Naive B cell (primary cell): ENCODE measurements at places on chromosomes 11 and 22. TPM values are rescaled to one million over a fixed set of nuclear protein-coding genes. Genes with fewer than 3 reads are reported as not detected.
A peak's percentile ranks its signal among the peaks of the same experiment; 100 is the strongest.

PACS1 gene
- 63.1 TPM for polyA plus RNA-seq

MAPK8IP1 gene
- 0.12 TPM for polyA plus RNA-seq

NRIP3 gene
- 0.54 TPM for polyA plus RNA-seq

DNA sequence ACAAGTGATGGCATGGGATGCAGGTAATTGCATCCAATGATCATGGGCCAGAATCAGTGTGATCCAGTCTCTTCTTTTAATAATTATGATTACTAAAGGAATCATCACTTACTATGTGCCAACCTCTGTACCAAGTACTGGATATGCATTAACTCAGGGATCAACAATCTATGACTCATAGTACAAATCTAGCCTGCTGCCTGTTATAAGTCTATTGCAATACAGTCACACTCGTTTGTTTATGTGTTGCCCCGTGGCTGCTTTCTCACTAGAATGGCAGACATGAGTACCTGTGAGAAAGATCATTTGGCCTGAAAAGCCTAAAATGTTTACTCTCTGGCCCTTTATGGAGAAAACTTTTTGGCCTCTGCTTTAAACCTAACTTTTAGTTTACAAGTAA lies 45.0 kb downstream of the OR6Q1 start:
- DNase-seq = no peak

DNA sequence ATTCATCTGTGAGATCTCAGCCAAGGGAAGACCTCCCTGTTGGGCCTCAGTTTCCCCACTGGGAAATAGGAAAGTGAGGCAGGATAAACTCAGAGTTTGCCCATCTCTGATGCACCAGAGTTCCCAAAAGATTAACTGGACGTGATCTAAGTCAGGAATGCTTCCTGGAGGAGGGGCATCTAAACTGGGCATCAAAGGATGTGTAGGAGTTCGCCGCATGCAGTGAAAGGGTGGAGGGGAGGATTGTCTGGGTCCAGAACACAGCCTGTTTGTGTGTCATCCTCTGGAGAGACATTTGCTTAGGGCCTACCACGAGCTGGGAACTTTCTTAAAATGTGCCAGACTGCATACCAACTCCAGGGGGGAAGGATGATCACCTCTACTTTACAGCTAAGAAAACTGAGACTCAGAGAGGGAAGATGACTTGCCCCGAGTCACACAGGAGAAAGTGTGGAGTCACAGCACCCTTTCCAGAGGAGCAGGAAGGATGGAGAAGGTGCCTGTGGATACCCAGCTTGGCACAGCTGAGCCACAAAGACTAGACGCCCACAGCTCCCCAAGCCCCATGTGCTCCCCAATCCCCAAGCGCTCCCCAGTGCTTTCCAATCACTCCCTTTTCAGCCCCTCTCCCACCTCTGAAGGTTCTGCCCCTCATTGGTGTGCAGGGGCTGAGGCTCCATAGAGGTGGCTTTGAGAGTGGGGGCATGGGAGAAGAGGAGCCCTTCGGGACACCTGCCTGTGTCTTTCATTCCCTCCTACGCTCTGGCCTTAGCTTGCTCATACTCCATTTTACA lies 50.1 kb downstream of the MN1 start:
- DNase-seq = no peak

- DNase-seq = peak; percentile 30
These were observed 4.5 kb downstream of the GAS2L1 start for GRCh38 chr22:29310863-29311339.

DNA sequence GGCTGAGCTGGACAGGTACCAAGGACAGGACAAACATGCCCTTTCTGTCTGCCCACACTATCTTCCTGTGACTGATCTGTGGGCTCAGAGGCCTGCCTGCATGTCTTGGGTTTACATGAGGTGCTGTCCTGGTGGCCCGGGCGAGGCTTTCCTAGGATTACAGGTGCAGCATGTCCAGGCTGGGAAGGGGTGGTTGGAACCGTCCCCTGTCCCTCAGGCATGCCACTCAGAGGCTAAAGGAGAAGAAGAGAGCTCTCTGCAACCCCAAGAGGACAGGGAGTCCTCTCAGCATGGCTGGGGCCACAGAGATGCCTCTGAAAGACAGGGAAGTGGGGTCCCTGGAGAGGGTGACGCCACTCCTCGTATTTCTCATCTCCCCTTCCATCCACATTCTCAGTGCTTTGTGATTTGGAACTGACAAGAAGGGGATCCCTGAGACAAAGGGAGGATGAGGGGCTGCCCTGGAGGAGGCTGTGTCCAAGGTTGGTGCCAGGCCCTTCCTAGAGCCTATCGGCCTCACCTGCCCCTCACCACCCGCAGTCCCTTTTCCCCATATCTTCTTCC lies 64.6 kb upstream of the LMO1 start:
- no peak for DNase-seq

GRCh38 chr11:85276332-85276731 lies 350.8 kb downstream of the DLG2 start:
- DNase-seq = no peak

DNA sequence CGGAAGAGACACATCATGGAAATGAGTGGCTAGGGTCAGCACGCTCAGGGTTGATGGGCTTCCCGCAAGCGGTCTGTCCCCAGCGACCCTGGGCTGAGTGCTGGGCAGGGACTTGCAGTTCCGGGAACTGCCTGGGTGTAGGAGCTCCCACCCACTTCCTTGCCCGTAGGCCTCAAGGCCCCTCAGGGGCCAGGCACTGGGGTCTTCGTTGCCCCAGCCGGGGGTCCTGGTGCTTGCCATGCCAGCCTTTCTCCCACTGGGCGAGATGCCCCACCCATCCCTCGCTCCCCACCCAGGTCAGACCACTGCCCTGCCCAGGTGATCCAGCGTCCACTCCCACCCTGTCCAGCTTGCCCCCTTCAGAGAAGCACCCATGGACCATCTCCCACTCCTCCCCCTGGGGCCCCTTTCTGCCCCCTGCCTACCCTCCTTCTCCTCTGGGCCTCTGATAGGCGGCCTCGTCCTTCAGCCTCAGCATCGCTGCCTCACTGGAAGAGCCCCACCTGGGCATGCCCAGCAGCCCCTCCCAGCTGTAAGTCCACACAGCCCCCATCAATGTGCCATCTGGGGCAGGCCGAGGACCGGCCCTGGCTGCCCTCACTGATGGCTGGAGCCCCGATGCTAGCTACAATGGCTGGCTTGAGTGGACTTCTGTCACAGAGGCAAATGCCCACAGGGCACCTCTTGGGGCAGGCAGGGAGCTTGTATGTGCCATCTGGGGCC lies 17.8 kb upstream of the DGCR8 start:
- no peak for DNase-seq

- no peak for DNase-seq
These were observed 495.6 kb upstream of the B3GAT1 start for GRCh38 chr11:134907636-134908035.

DNA sequence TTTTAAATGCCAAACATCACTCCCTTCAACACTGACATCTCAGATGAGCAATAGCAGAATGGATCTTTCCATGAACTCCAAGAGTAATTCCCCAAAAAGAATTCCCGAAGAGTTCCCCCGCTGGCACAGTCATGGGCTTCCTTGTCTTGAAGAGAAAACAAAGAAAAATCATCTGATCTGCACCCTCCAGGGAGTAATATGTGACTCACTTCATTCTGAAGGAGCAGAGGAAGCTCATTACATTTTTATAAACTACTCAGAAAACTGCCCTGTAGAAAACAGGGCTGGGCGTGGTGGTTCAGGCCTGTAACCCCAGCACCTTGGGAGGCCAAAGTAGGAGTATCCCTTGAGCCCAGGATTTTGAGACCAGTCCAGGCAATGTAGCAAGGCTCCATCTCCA lies 35.7 kb downstream of the CELSR1 start:
- no peak for DNase-seq

GRCh38 chr11:106156290-106156937 lies 79.0 kb downstream of the AASDHPPT start:
- no peak for DNase-seq

DNA sequence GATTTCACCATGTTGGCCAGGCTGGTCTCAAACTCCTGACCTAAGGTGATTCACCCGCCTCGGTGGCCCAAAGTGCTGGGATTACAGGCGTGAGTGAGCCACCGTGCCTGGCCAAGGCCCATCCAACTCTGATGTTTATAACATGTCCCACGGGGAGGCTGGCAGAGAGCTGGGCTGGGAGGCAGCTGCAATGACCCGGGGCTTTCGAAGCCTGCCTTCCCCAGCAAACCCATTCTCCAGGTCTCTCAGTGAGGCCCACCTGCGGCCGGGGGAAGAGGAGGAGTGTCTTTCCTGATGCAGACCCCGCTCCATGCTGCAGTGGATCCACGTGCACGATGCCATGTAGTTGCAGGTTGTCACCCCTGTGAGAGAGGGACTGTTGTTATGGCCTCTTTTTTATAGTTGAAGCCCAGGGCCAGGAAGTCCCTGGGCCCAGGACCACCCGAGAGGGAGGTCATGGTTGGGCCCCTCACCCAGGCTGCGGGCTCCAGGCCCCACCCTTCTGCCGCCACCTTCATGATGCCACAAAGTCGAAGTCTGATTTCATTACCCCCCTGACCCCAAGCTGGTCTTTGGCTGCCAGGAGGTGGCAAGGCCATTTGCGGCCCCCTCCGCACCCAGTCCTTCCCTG lies 38.3 kb downstream of the KCNJ4 start:
- DNase-seq = no peak

DNA sequence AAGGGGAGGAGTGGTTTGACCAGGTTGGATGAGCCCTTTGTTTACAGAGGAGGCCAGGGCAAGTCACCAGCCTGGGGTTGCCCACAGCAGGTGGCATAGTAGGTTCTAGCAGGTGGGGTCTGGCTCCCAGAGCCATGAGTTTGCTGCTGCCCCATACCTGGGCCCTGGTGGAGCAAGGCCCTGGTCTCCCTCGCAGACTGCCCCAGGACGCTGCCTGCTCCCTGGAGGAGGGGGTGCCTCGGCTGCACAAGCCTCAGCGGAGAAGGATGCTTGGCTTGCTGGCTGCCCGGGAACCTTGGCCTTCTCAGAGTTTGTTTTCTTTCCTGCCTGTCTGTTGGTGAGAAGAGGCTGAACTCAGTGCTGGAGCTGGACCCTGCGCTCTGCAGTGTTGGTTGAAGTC lies 54.9 kb downstream of the LRP5 start:
- DNase-seq = no peak

GRCh38 chr11:126595560-126595959 lies 240.1 kb downstream of the ST3GAL4 start:
- no peak for DNase-seq
